ENCODE measurements at places on chromosomes 11 and 22. TPM values are rescaled to one million over a fixed set of nuclear protein-coding genes. Genes with fewer than 3 reads are reported as not detected.

DNA sequence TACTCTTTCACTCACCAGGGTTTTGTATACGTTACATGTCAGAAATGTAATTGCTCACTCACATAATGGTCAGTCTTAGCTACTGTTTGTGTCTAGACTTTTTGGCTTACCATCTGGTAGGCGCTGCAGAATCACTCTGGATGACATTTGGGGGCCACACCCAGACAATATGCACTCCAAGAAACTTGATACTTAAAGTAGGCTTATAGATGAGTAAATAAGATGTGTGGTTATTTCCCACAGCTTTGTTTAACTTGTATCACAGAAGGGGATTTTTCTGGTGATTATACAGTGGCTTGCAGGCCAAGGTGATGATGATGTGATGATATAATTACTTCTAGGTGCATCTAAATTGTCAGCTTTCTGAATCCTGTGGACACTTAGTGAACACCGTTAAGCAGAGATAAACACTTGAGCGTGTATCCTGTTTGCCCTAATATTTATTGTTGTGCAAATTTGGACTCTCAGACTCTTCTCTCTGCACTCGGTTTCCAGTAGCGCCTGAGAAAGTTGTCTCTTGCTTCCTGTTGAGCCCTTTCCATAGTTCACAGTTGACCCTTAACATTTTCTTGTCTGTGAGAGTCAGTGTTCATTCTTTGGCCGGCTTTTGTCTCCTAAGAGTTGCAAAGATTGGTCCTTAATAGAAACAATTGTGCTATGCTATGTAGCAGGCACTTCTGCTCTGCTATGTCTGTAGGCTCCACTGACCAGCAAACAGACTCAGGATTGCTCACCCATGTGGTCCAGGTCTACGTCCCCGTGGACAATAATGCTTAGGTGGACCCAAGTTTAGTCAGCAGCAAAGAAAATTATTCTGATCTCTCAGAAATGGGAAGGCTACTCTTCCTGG lies 89.3 kb downstream of the PRR5L start:
- DNase-seq: no peak

DNA sequence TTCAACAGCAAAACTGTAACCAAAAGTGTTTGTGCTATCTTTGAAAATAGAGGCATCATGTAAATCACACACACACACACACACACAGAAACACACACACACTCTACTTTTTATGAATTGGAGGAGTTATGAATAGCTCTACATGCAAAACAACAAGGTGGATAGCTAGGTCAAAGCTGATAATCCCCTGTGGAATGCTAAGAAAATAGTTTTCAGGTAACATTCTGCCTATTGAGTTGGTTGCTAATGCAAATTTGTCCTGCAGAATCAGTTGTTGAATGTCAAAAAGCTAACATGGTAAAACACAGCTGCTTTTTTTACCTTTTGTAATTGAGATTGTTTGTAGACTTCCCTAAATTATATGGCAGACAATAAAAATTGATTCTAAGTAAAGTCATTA lies 1658.4 kb upstream of the RAG2 start:
- no peak for DNase-seq

- DNase-seq: no peak
These were observed 12.6 kb upstream of the MMP20 start for GRCh38 chr11:102637731-102638130.

The OR52N5 gene
- total RNA-seq: not detected

DNA sequence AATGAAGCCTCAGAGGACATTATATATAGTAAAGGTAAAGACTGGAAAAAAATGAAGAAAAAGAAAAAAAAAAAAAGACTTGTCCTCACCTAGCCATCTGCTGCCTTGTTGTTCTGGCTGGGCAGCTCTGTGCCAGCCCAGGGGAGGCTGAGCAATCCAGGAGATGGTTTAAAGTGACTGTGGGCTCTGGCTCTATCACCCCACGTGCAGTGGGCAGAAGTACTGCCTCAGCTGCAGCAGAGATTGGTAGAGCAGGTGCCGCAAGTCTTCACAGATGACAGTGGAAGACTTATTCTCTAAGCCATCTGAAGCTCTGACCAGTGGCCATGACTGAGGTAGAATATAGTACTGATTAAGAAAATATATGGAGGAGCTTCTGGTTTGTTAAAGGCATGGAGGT lies 62.2 kb downstream of the SGSM3 start:
- no peak for DNase-seq

DNA sequence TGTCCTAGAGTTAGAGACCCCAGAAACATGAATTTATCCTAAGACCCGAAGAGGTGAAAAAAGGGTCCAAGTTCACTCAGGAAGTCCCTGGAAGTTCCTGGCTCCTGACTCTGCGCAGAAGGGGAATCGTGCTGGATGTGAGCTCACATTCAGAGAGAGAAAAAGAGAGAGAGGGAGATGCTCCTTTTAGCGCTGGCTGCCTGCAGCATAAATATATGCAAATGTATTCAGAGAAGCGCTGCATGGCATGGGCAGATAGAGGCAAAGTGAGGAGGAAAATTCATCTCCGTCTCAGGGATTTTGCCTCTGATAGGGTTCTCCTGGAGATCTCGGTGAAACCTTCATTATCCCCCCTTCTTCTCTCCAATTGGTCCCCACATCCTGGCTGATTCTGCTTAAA lies 517.2 kb downstream of the MN1 start:
- no peak for DNase-seq

The SSTR3 gene
- total RNA-seq: not detected

The MS4A2 gene
- total RNA-seq: 8.2 TPM

DNA sequence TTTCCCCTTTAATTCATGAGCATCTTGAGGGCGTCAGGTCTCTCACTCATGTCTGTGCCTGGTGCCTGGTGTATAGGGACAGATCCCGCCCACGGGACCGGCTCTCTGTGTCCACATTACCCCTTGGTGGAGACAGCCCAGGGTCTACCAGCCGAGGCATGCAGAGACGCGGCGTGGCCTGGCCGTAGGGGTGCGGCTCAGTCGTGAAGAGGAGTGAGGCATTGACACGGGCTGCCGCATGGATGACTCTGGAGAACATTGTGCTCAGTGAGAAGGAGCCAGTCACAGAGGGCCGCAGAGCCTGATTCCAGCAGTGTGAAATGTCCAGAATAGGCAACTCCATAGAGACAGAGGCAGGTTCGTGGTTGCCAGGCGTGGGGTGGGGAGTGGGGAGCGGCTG lies 209.8 kb downstream of the TBC1D22A start:
- DNase-seq: no peak

DNA sequence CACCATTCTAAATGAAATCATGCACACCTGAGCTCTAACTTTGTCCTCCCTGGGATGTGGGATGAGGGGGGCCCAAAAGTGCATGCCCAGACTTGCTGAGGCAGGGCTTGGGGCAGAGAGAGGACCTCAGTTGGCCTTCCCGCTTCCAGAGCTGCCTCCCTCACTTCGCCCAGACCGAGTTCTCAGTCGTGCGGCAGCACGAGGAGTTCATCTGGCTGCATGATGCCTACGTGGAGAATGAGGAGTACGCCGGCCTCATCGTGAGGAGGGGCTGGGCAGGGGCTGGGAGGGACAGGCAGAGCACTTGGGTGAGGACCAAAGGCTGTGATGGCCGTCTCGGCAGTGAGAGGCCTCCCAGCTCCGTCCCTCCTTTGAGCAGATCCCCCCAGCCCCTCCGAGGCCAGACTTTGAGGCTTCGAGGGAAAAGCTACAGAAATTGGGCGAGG lies 8.2 kb downstream of the CFL1 start:
- no peak for DNase-seq

GRCh38 chr11:20154381-20154780 lies 5.9 kb downstream of the DBX1 start:
- no peak for DNase-seq

The OR4B1 gene
- not detected for total RNA-seq

The CDKN1C gene
- 13.7 TPM for total RNA-seq

DNA sequence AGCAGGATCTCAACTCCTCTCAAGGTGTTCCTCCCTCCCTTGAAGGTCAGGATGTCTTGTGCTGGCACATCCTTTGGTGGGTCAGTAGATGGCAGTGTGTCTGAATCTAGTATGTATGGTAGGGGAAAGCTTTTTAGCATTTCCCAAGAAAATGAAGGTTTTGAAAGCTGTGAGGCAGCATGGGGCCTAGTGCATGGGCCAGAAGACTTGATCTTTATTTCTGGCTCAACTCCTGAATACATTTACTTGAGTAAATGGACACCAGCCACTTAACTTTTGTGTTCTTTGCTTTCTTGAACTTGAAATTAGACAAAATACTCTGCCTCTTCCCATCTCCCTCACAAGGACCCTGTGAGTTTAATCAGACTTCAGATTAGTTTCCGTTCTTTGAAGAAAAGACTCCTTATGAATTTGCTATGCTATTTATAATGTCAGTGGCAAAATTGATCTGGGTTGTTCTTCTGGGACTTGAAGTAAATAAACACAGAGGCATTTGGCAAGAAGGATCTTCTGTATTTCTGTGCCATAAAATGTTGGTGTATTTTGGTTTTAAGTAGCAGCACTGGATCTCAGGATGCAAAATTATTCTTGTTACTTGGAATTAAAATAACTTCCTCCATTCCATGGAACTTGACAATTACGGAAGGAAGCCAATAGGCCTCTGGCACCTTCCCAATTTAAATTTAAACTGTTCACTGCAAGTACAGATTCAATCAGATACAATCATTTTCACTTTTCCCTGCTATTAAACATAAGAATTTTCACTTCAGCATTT lies 288.8 kb downstream of the CASP12 start:
- DNase-seq: no peak

GRCh38 chr11:34566736-34567135 lies 53.1 kb upstream of the ELF5 start:
- no peak for DNase-seq
